ENCODE measurements at places on chromosomes 1 and 21.

DNA sequence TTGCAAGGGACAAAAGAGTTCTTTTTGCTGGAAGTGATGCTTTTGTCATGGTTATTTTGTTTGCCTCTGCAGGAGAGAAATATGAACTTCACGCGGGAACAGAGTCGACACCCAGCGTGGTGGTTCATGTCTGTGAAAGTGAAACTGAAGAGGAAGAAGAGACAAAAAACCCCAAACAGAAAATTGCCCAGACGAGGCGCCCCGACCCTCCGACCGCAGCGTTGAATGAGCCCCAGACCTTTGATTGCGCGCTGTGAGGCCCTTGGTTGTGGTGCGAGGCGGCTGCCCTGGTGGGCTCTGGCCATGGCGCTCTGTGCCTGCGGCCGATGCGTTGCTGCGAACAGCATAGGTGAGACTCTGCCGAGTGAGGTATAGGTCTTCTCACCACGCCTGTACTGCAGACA lies 20.9 kb upstream of the NCMAP start:
- no peak for DNase-seq

DNA sequence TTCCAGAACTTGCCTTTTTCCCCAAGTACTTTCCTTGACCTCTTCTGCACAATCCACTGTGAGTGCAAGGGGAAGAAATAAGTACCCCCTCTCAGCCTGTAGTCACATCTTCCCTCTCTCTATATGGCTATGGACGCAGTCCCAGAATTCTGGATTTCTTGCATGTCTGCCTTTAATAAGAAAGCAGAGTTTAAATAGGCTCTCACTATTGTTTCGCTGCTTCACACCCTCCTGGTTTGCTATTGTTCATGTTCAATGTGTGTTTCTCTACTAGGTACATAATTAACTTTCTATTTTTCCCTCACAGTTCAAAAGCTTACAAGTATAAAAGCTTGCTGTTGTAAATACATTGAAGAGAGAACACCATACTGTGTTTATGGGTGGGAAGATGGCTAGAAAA lies 181.5 kb upstream of the C1orf105 start:
- no peak for DNase-seq

DNA sequence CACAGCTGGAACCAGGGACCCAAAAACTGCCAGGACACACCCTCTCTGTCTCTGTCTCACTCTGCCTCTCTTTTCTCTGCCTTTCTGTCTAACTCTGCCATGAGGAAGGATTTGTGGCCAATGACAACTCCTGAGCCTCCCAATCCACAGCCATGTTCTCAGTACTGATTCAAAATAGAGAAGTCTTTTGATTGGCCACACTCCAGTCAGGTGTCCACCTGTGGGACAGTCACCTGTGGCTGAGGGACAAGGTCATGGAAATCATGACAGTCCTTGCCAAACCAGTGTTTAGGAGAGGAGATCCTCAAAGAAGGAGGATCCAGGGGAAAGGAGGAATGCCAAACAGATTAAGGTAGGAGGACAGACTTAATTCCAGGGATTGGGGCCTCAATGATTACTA lies 15.8 kb downstream of the TINAGL1 start:
- no peak for DNase-seq

DNA sequence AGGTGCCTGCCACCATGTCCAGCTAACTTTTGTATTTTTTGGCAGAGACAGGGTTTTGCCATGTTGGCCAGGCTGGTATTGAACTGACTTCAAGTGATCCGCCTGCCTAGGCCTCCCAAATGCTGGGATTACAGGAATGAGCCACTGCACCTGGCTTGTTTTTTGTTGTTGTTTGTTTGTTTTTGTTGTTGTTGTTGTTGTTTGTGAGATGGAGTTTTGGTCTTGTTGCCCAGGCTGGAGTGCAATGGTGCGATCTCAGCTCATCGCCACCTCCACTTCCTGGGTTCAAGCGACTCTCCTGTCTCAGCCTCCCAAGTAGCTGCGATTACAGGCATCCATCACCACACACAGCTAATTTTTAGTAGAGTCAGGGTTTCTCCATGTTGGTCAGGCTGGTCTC lies 7.1 kb upstream of the L1TD1 start:
- DNase-seq = no peak

DNA sequence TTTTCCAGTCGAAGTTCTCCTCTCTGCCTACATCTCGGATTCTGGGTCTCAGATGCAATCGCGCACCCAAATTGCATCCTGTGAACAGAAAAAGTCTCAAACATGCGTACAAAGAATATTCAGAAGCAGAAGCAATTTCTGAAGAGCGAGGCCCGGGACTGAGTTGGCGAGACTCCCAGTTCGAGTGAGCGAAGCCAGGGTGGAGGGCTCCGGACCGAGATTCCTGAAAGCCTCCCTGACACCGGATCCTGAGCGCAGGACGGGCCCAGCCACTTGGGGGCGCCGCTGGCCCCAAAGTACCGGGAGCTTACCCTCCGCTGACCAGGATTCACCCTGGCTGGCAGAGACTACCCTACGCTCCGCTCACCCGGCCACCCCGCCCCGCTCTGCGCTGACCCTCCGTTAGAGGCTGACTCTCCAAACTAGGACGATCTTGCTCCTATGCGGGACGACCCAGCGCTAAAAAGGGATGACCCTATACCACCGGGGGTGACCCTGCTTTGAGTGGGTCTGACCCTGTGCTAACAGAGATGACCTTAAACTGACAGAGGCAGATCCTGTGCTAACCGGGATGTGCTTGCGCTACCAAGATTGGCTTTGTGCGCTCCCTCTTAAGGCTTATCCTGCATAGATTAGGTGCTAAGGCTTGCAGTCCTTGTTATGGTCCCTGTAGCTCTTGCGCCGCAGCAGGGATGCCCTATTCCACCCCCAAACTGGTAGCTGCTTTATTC lies 12.1 kb downstream of the FOXD2 start:
- no peak for DNase-seq

GRCh38 chr21:45439161-45439872 lies 34.4 kb downstream of the COL18A1 start:
- peak; percentile 79 for DNase-seq

All from fibroblast of skin of right biceps (primary cell).